ENCODE measurements at places on chromosomes 1 and 21.

- peak; percentile 42 for DNase-seq
Observed at GRCh38 chr1:197320991-197321531, 53.0 kb downstream of the CRB1 start.

DNA sequence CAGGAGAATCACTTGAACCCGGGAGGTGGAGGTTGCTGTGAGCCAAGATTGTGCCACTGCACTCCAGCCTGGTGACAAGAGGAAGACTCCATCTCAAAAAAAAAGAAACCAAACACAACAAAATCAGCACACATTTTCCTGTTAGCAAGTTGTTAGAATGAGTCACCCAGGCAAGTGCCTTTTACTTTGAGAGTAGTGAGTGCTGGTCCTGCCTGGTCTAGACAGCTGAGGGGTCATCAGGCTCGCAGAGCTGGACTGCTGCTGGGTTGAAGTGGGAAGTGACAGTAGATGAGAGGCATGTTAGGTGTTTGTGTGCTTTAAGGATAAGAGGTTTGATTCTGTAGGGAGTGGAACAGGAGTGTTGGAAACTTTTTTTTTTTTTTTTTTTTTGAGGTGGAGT, 31.9 kb downstream of the GNPAT start:
- peak; percentile 79 for DNase-seq

- no peak for DNase-seq
Observed at GRCh38 chr1:218507355-218508002, 162.3 kb downstream of the TGFB2 start.

DNA sequence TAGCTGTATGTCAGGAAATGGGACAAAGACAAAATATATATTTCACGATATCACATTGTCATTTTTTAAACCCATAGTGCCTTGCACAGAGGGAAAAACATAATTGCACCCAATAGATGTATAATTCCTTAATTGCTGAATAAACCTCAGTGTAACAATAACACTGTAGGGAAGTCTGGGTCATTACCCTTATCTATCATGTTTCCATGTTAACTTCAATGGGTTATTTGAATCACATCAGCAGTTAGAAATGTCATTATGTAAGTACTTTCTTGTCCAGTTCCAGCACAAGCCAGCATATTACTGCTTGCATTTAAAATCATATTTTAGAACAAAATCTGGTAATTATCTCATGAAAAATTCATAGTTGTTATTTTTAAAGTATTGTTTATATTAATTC, 222.7 kb downstream of the HMCN1 start:
- DNase-seq, result no peak

- peak; percentile 49 for DNase-seq
Observed at GRCh38 chr1:77170687-77171086, 48.5 kb downstream of the PIGK start.

- DNase-seq, result no peak
Observed at GRCh38 chr1:117576236-117576635, 29.6 kb upstream of the TENT5C start.

GRCh38 chr1:54237586-54237985, 37.6 kb downstream of the MRPL37 start:
- DNase-seq, result no peak

DNA sequence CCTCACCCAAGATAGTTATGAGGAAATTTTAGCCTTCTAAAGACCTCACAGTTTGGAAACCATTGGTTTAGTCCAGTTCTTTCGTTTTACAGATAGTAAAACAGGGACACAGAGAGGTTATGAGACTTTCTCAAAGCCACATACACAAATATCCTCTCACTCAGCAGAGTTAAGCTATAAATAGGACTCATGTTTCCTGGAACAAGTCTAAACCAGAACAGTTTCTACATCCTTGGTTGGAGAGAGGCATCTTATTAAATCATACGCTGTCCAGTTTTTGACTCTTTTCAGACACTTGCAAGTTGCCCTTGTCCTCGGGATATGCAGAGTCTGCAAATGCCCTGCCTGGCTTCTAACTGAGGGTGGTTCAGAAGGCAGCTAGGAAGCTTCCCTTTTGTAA, 462.1 kb upstream of the DEPDC1 start:
- no peak for DNase-seq

- DNase-seq, result no peak
Observed at GRCh38 chr1:27517907-27518718, 28.1 kb upstream of the WASF2 start.

- DNase-seq, result no peak
Observed at GRCh38 chr1:179094818-179095217, 12.9 kb downstream of the TOR3A start.

DNA sequence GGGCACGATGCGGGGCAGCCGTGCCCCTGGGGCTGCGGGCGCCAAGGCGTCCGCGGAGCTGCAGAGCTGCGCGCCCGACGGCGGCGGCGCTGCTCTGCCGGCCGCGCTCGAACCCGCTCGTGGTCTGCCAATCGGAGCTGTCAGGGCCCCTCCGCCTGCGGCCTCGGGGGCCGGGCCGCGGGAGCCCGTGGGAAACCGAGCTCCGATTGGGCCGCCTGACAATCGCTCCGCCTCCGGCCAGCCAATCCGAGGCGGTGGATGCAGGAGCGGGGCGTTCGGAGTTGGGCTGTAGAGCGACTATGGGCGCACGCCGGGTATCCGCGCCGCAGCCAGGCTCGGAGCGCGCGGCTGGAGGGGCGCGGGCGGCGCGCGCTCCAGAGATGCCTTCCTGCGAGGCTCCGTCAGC, 100.5 kb upstream of the SOD1 start:
- DNase-seq, result peak; percentile 98

DNA sequence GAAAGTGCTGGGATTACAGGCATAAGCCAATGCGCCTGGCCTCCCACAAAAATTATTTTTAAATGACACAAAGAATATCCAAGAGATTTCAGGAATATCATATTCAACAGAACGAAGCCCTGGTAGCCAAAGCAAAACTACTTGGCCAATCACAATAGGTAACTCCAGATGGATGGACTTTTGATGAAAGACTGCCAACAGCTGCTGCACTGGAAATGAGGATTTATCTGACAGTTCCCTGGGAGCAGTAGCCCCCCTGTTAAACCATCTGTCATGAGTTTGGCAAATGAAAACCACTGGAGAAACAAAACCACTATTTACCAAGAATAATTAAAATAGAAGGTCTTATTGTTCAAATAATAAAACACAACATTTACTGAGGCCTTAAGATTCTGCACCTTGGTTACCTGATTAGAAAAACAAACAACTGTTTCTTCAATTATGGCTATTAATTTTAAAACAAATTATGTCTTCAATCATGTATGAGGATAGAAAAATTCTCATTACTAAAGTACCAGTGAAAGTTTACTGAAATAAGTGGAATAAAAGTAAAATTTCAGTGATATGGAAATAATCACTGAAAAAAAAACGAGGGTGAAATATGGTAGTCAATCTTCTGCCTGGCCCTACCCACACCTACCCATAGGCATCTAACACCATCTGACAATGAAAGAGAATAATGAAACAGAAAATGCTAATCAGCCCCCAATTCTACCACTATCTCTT, 34.3 kb upstream of the PSMG1 start:
- no peak for DNase-seq

DNA sequence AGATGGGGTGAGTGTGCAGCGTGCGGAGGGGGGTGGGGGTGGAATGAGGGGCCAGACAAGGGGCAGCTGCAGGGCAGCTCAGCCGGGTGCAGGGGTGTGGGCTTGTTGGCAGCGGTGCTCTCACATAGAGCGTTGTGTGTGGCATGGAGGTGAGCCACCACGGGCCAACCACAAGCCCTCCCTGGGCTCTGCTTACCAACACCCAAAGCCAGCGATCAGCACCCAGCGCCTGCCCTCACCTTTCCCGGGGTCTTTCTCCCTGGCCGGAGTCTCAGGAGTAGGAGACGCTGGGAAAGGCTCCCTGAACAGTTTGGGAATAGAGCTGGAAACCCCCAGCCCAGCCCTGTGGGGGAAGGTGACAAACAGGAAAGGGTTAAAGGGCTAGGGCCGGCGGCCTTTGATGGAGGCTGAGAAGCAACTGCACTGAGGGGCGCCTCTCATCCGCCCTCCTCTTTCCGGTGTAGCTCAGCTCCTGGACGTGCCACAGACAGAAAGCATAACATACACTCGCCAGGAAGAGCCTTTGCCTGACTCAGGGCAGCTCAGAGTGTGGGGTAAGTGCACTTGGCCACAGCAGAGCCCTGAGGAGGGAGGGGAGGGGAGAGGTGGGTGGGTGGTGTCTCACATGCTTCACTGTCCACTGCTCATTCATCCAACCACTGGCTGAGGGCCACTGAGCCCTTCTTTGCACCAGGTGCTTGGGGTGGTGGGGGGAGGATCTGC, 577 bp downstream of the IKBKE start:
- peak; percentile 87 for DNase-seq

- DNase-seq, result peak; percentile 87
Observed at GRCh38 chr1:8858888-8859706, 19.4 kb downstream of the ENO1 start.

- peak; percentile 21 for DNase-seq
Observed at GRCh38 chr1:232308616-232309015, 321.3 kb downstream of the SIPA1L2 start.

DNA sequence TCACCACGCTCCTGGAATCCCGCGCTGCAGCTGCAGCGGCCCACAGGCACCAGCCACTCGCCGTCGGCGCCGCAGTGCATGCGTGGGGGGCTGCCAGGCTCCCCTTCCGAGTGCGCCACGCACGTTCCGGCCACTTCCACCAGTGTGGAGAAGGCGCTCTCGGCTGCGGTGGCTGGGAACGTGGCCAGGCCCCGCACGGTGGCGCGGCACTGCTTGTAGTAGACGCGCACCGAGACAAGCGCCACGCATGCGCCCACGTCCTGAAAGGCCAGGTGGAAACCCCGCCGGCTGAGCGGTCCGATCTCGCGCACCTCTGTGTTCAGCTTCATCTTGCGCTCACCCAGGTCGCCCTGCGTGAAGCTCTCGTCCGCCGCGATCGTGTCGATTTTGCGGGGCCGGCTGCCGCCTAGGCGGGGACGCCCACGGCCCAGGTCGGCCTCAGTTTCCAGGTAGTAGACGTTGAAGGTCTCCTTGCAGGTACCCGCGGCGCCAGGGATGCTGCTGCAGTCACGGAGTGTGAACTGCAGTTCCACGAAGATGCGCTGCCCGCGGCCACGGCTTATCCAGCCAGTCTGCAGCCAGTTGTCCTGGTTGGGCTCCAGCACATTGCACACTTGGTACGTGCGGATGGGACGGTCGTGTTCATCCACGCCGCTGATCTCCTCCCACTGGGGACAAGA, 3.4 kb downstream of the EPHA10 start:
- no peak for DNase-seq

DNA sequence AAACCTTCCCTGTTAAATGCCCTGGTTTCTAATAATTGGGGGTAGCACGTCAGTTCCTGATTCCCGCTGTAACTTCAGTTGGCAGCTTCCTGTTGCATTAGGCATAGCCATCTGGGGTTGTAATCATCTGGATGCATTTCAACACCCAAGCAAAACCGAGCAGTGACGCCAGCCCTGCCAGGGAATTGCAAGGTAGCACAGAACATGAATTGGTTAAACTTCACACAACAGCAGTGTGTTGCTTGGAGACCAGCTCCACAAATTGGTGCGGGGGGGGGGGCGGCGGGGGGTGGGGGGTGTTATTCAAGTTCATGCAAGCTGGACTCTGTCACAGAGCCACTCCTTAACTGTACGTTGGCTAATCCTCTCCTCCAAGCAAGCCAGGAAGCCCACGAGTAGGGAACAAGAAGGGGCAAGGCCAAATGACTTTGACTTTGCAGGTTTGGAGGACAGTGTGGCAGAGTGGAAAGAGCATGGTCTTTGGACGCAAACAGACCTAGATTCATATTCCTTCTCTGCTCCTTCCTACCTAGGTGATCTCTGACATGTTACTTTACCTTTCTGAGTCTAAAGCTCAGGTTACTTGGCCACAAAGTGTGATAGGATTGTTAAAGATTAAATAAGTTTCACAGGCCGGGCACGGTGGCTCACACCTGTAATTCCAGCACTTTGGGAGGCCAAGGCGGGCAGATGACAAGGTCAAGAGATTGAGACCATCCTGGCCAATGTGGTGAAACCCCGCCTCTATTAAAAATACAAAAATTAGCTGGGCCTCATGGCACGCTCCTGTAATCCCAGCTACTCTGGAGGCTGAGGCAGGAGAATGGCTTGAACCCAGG, 4.7 kb downstream of the LAX1 start:
- peak; percentile 83 for DNase-seq

DNA sequence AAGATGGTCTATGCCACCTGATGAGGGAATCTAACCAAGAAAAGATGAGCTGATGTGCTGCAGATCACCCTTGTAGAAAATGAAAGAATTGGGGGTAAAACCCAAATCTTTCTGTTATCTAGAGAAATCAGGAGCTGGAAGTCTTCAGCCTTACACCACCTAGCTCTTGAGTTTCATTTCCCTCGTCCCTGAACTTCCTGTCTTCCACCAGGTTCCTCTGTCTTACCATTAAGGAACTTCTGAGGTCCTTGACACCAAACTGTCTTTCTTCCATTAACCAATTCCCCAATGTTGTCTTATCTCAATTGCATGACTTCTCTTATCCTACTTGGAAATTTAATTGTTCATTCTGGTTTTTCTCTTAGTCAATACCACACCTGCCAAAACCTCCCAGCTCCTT, 31.5 kb downstream of the LPAR3 start:
- no peak for DNase-seq

DNA sequence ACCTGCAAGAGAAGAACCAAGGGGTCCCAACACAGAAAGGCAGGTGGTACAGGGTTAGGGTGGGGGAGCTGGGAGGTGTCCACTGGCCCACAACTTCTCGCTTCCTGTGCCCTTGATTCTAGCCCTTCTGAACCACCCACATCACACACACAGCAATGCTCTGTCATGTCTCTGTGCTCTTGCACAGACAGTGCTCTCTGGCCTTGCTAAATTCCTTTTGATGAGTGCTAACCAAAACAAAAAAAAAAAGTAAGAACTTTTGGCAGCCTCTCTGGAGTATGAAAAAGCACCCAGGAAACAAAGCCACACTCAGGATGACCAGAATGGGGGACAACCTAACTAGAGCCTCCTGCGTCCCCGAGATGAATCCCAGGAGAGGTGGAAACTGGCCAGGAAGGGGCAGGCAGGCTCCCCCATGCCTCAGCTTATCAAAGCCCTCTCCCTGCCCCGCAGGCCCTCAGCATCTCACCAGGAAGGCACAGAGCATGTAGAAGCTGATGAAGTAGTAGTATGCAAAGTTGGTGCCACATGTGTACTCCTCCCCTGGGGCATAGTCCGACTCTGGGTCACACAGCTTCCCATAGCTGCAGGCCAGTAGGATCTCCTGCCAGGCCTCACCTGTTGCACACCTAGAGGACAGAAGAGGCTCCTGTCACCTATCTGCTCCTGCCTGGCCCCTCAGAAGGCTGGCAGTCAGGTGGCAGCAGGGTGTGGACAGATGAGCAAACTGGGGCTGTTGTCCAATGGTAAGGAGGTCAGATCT, 27.2 kb upstream of the KIF21B start:
- DNase-seq, result peak; percentile 78

GRCh38 chr1:183315991-183316758, 102.0 kb downstream of the NMNAT2 start:
- DNase-seq, result no peak

- DNase-seq, result peak; percentile 85
Observed at GRCh38 chr1:192951691-192952460, 107.3 kb downstream of the UCHL5 start.
